ENCODE measurements at places on chromosomes 2 and 18.

DNA sequence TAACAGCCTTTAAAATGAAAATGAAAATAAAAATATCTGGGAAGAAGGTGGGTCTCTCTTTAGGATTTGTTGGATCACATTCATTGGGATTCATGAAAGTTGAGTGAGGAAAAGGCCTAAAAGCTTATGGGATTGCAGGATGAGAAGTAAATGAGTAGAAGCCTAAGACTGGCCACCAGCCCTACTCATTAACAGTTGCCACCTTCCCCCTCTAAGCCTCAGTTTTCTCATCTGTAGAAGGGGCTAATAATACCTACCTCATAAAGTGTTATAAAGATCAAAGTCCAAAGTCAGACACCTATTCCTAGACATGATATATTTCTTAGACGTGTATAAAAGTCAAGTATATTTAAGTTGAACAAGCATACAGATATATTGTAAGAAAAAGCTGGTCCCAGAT lies 23.8 kb downstream of the RDH14 start:
- DNase-seq: no peak

- DNase-seq: no peak
Measured at GRCh38 chr2:224417361-224417729, 15.4 kb upstream of the FAM124B start.

GRCh38 chr2:172168917-172169346 lies 66.2 kb upstream of the DLX2 start:
- no peak for DNase-seq

GRCh38 chr2:183035954-183036669 lies 2.1 kb downstream of the NCKAP1 start:
- no peak for DNase-seq

DNA sequence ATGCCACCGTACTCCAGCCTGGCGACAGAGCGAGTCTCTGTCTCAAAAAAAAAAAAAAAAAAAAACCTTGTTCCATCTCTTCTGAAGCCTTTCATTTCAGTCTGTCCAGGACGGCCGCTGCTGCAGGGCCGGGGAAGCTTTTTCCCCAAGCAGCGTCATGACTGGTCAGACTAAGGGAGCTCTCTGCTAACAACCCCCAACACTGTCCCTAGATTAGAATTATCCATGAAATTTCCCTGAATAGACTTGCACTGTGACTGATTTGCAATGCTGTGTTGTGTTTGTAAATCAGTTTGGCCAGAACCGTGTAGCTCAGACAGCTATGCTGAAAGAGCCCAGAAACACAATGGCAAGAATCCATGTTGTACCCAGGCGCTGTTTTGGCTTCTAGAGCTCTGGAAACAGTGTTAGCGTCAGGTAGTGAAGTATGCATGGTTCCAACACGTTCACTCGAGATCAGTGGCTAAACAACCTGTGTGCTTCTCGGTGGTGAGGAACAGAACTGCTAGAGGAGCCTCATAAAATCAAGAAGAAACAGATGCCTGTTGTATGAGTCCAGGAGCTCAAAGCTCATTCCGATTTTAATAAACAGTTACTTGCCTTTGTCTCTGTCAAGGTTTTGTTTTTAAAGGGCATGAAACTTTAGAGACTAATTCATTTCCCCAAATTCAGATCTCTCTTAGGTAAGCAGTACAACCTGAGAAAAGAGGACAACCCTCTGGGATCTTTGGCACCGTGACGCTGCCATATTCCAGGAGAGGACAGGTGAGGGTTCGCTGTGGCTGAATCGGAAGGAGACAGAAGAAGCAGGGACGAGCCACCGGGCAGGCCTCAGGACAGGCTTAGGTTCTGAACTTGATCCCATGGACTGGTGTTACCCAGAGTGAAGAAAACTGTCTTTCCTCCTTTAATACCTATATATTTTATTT lies 43.5 kb downstream of the GORASP2 start:
- no peak for DNase-seq

DNA sequence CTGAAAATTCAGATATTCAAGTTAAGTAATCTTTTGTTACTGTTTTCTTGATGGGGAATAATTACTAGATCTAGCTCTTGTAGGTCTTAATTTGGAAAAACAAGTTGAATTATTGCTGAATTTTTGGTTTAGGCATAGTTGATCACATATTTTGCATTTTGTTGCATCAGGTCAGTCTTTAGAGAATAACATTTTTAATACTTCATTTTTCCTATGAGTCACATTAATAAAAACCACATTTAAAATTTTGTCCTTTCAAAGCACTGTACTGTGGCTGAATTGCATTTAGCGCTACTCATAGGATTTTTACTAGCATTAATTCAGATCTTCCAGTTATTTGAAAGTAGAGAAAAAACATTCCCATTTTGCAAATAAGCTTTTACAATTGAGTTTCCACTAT lies 23.2 kb downstream of the MAP4K4 start:
- DNase-seq: no peak
